ENCODE measurements at places on chromosomes 2 and 18.

- DNase-seq, result no peak
These were observed 45.2 kb upstream of the GCG start for GRCh38 chr2:162197069-162197825.

- DNase-seq, result no peak
These were observed 53.7 kb upstream of the LRRC30 start for GRCh38 chr18:7177116-7177744.

DNA sequence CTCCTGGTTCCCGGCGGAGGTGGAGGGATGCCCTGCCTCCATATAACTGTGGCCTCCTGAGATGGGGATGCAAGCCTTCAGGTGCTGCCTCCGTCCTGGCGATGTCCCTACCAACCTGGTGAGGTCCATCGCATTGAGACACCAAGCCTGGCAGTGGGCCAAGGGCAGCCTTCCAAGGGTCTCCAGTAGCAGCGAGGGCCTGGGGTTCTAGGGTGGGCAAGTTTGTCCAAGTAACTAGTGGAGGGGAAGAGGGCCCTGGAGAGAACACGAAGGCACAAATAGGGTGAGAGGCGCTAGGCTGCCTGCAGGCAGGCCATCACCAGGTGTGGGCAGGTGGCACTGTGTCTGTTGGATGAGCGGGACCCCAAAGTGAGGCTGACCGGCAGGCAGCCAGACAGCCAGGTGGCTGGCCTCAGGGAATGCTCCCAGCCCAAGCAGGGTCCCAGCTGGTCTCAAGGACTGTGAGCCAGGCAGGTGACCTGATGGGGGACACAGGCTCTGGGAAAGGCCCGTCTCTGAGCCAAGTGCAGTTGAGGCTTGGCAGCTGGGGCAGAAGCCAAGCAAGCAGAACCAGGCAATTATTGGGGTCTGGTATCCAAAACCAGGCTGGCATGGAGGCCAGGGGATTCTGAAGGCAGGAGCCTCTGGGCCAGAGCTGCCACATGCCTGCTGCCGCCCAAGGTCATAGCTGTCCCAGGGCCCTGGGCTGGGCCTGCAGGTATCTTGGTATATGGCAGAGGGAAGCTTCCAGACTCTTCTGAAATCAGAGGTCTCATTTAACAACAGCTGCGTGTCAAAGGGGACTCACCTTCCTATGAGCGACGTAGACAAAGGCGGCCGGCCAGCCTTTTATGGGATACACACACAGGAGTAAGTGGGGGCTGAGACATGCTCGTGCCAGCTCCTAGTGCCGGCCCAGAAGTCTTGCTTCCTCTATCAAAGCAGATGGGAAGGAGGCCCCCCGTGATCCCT is 23.4 kb downstream of the RAMP1 start:
- no peak for DNase-seq

GRCh38 chr2:122194546-122194945 is 439.1 kb downstream of the TSN start:
- no peak for DNase-seq

DNA sequence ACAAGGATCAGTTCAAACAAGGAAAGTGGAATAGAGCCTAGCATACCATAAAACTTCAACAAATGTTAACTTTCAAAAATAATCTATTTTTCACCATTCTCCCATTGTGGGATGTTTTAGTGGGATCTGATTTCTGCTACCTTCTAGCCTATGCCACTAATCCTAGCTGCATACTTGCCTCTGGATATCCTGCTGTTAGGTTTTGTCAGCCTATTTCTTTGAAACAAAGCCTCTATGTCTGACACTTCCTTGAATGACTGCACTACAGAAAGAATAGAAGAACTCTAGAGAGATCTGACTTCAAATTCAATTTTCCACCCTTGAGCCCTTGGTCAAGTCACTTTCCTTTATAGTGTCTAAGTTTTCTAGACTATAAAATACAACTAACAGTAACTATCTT is 291.5 kb downstream of the PTH2R start:
- DNase-seq, result no peak

DNA sequence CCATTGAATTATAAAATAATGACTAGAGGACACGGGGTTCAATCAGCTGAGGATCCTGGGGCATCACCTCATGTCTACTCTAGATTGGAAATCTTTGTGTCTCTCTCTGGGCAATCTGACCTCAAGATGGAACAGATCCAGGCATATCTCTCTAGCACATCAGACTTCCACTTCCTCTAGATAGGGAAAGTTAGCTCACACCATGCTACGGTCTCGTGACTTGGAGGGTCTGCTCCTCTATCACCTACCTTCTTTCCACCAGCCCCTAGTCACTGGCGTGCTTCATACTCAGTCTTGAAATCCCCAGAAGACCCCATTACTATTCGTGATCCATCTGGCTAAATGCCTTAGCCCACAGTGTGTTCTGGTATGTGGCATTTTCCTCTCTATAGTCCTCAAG is 148.8 kb downstream of the ANKRD44 start:
- no peak for DNase-seq

DNA sequence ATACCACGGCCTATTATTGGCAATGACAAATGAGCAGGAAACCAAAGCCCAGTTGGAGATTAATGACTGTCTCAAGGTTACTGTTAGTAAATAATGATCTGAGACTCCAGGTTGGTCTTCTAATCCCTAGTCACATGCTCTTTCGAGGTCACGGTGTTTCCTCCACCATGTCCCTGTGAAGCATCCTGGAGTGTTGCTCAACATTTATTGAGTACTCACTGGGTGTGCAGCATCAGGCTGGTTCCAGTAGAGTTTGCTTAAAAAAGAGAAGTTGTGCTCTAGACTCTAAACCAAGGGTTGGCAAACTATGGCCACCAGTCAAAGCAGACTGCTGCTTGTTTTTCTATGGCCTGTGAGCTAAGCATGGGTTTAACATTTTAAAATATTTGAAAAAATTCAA is 263.8 kb upstream of the ATP5MC3 start:
- no peak for DNase-seq
